ENCODE measurements at places on chromosomes 16 and 17. TPM values are rescaled to one million over a fixed set of nuclear protein-coding genes. Genes with fewer than 3 reads are reported as not detected.
A peak's percentile ranks its signal among the peaks of the same experiment; 100 is the strongest.

DNA sequence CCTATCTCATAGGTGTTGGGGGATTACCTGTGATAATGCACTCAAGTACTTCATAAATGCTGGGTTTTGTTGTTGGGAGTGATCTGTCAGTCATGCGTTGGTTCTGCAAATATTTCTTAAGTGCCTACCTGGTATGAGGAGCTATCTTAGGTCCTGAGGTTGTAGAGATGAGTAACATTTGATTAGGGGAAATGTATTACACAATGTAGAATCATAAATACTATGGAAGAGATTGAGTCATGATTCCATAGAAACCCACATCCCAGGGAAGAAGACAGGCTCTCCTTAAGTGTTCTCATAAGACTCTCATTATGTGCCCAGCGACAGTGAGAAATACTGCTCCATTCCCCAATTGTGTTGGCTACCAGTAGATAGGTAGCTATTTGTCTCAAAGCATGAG is 240.1 kb downstream of the FTO start:
- H3K4me3 ChIP-seq = no peak overlapping the region
- no peaks in the 10 kb centered on the region for H3K4me1 ChIP-seq
- no peak for DNase-seq
- H3K27me3 ChIP-seq = no peaks in the 10 kb centered on the region
- no peak overlapping the region for H3K27ac ChIP-seq
- H3K36me3 ChIP-seq = no peaks in the 10 kb centered on the region

- peaks cover 98% of the 10 kb centered on the region for H3K4me1 ChIP-seq
- H3K27me3 ChIP-seq = no peaks in the 10 kb centered on the region
- peak; percentile 76 for DNase-seq
- peak overlapping the region; percentile 99 for H3K4me3 ChIP-seq
Measured at GRCh38 chr17:40323391-40324381, 14.7 kb downstream of the RARA start.

- no peak overlapping the region for H3K4me3 ChIP-seq
- DNase-seq = peak; percentile 58
- H3K4me1 ChIP-seq = peaks cover 16% of the 10 kb centered on the region
- no peaks in the 10 kb centered on the region for H3K27me3 ChIP-seq
Measured at GRCh38 chr16:37511-37910, 15.9 kb downstream of the POLR3K start.

DNA sequence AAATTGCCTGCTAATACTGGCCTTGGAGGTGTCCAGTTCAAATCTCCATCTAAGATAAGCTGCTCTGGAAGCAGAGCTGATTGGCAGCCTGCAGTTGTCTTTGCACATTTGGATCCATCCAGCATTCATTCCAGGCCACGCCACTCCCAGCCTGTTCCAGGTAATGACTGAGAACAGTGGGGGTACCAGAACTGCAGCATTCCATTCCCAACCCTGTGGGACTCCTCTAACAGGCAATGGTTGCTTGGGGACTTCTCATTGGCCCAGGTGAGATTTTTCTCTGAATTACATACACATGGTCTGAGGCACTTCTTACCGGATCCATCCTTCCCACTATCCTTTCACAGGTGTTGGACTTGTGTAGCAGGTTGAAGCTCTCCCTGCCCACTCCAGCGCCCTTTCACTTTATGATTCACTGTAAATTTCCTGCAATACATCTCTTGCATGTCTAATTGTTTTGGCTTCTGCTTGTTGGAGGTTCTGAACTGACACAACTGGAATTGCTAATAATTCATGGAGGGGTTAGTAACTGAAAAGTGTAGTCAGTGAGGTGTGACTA is 206.1 kb upstream of the ZFHX3 start:
- no peaks in the 10 kb centered on the region for H3K36me3 ChIP-seq
- no peak for DNase-seq
- H3K4me1 ChIP-seq = no peaks in the 10 kb centered on the region
- H3K27ac ChIP-seq = no peak overlapping the region
- no peaks in the 10 kb centered on the region for H3K27me3 ChIP-seq

- no peaks in the 10 kb centered on the region for H3K36me3 ChIP-seq
- peaks cover 6% of the 10 kb centered on the region for H3K4me1 ChIP-seq
- H3K27ac ChIP-seq = no peak overlapping the region
- no peak overlapping the region for H3K4me3 ChIP-seq
- peak; percentile 72 for DNase-seq
Measured at GRCh38 chr17:35747540-35748017, 5.5 kb downstream of the GAS2L2 start.

DNA sequence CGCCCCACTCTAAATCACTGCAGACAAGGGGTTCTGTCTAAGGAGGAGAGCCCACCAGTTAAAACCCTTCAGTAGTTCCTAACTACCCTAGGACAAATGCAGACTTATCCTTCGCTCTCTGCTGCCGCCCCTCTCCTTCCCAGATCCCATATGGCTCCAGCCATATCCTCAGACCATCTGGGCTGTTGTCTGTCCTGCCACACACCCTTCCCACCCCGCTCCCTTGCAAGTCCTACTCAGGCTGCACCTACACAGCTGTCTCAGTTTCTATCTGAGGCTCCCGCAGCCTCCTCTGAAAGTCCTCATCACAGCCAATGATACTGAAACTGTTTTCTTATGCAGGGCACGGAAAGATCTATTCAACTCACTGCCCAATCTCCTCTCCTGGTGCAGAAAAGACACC is 720 bp upstream of the BCKDK start:
- H3K27ac ChIP-seq = no peak overlapping the region
- H3K4me3 ChIP-seq = no peak overlapping the region
- H3K4me1 ChIP-seq = peaks cover 20% of the 10 kb centered on the region

GRCh38 chr16:27431773-27432532 is 30.0 kb downstream of the IL21R start:
- H3K36me3 ChIP-seq = no peaks in the 10 kb centered on the region
- peaks cover 5% of the 10 kb centered on the region for H3K27me3 ChIP-seq
- H3K4me3 ChIP-seq = no peak overlapping the region
- H3K27ac ChIP-seq = no peak overlapping the region
- H3K4me1 ChIP-seq = no peaks in the 10 kb centered on the region
- no peak for DNase-seq

DNA sequence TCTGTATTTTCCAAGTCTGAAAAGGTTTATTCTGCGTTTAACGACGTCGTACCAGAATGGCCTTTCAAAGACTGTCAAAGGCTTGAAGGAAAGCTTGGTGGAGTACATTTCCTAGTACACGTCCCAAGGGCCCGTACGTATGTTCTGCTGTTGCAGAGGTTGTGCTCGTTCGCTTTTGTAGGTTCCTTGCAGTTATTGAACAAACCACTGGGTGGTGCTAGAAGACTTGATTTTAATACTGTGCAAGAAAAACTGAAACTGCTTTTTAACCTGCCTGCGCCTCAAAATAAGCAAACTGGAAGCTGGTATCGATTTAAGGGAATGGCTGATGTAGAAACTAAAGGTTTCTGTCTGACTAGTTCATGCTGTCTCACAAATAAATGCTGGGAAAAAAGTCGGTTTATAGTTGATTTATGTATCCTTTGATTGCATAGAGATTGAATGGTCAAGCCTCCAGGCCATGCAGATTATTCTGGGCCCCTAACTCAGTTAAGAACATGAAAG is 54.6 kb downstream of the USP10 start:
- no peaks in the 10 kb centered on the region for H3K27me3 ChIP-seq
- peaks cover 55% of the 10 kb centered on the region for H3K4me1 ChIP-seq
- no peak overlapping the region for H3K27ac ChIP-seq
- peaks cover 6% of the 10 kb centered on the region for H3K36me3 ChIP-seq
- no peak for DNase-seq
- H3K4me3 ChIP-seq = no peak overlapping the region

- H3K36me3 ChIP-seq = no peaks in the 10 kb centered on the region
- no peaks in the 10 kb centered on the region for H3K27me3 ChIP-seq
- no peak overlapping the region for H3K27ac ChIP-seq
- H3K4me1 ChIP-seq = peaks cover 44% of the 10 kb centered on the region
- H3K4me3 ChIP-seq = no peak overlapping the region
Measured at GRCh38 chr17:17569691-17570090, 21.8 kb downstream of the PEMT start.

- DNase-seq = no peak
- H3K27ac ChIP-seq = no peak overlapping the region
- H3K4me1 ChIP-seq = no peaks in the 10 kb centered on the region
- no peak overlapping the region for H3K4me3 ChIP-seq
- H3K27me3 ChIP-seq = no peaks in the 10 kb centered on the region
- no peaks in the 10 kb centered on the region for H3K36me3 ChIP-seq
Measured at GRCh38 chr17:68987966-68988365, 32.8 kb upstream of the ABCA8 start.

- no peaks in the 10 kb centered on the region for H3K36me3 ChIP-seq
- no peaks in the 10 kb centered on the region for H3K27me3 ChIP-seq
- H3K27ac ChIP-seq = no peak overlapping the region
- no peak for DNase-seq
Measured at GRCh38 chr16:852451-853185, 52.1 kb upstream of the GNG13 start.

GRCh38 chr16:73610160-73610559 is 562.2 kb upstream of the ZFHX3 start:
- no peak overlapping the region for H3K4me3 ChIP-seq
- no peak overlapping the region for H3K27ac ChIP-seq
- no peaks in the 10 kb centered on the region for H3K36me3 ChIP-seq
- DNase-seq = no peak
- H3K4me1 ChIP-seq = no peaks in the 10 kb centered on the region

DNA sequence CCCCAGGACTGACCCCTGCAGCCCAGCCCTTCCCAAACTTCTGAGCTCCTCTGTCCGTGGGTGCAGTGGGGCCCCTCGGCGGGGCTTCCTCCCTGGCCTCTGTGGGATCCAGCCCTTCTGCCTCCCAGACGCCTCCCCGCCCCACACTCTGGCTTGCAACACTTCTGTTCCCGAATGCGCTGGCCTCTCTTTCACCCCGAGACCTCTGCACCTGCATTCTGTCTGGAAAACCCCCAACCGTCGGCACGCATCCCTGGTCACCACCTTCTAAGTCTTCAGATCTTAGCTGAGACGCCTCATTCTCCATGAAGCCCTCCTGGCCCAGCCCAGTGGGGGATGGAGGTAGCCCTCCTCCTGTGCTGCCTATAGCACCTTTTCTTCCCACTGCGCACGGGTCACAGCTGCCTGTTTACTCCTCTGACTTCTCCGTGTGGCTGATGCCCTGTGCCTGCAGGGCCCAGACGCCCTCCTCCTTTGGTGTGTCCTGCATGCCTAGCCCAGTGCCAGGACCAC is 26.4 kb downstream of the TMEM235 start:
- DNase-seq = peak; percentile 70
- no peaks in the 10 kb centered on the region for H3K27me3 ChIP-seq
- H3K4me3 ChIP-seq = no peak overlapping the region
- H3K36me3 ChIP-seq = no peaks in the 10 kb centered on the region
- H3K27ac ChIP-seq = peak overlapping the region; percentile 87

GRCh38 chr17:17191961-17192381 is 14.2 kb downstream of the PLD6 start:
- no peak overlapping the region for H3K4me3 ChIP-seq
- no peaks in the 10 kb centered on the region for H3K27me3 ChIP-seq
- no peak for DNase-seq
- peaks cover 32% of the 10 kb centered on the region for H3K36me3 ChIP-seq
- no peak overlapping the region for H3K27ac ChIP-seq
- peaks cover 27% of the 10 kb centered on the region for H3K4me1 ChIP-seq

GRCh38 chr16:84670063-84670462 is 21.8 kb downstream of the KLHL36 start:
- H3K27ac ChIP-seq = no peak overlapping the region
- DNase-seq = no peak
- peaks cover 19% of the 10 kb centered on the region for H3K36me3 ChIP-seq
- no peaks in the 10 kb centered on the region for H3K4me1 ChIP-seq

DNA sequence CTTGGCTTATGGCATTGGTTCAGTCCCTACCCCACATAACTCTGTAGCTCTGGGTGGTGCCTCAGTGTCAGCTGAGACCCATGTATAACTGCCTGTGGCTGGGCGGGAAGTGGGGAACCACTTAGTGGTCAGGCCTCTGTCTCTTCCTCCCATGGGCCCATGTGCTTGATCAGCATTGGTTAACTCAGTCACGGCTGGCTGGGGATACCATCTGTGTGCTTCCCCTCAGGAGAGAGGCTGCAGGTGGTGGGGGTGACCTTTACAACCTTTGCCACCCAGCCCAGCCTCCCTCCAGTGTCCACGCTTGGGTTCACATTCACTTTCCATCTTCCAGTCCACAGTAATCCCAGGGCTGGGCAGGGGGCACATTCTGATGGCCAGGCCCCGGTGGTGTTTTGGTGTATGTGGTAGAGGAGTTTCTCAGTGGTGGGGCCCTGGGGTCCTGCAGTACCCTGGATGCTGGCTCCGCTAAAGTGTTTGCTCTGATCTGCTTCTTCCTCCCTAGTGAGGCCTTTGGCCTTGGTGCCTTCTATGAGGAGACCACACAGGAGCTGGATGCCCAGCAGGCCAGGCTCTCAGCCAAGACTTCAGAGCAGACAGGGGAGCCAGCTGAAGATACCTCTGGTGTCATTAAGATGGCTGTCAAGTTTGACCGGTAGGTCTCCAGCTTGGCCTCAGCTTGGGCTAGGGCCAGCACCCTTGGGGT is 10.2 kb upstream of the NFATC3 start:
- H3K36me3 ChIP-seq = peaks cover 77% of the 10 kb centered on the region
- no peak overlapping the region for H3K27ac ChIP-seq
- H3K4me3 ChIP-seq = no peak overlapping the region

DNA sequence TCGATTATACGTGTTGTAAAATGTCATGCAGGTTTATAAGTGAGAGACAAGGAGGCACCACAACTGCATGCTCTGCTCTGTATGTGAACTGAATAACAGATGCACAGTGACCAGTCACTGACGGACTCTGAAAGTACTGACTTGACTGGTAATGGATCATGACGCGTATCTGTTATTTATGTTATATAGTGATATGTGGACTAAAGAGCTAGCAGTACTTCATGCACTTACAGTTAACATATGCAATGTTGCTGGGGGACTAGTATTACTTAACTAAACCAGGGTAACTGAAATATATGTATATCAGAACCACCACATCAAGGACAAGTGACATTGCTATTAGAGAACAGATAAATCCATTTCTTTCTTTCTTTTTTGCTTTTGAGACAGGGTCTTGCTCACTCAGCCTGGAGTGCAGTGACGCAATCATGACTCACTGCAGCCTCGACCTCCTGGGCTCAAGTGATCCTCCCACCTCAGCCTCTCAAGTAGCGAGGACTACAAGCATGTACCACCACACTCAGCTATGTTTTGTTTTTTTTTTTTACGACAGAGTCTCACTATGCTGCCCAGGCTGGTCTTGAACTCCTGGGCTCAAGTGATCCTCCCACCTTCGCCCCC is 17.2 kb downstream of the COIL start:
- H3K4me1 ChIP-seq = no peaks in the 10 kb centered on the region
- no peak overlapping the region for H3K4me3 ChIP-seq
- no peak for DNase-seq
- H3K27ac ChIP-seq = no peak overlapping the region
- H3K36me3 ChIP-seq = peaks cover 90% of the 10 kb centered on the region

The RRAD gene
- 11.8 TPM for total RNA-seq

The ZCCHC14 gene
- 23.9 TPM for total RNA-seq

The PFAS gene
- total RNA-seq = 25.3 TPM

The KRTAP1-5 gene
- not detected for total RNA-seq

The TAF1C gene
- 60.6 TPM for total RNA-seq

The DOK4 gene
- total RNA-seq = 57.3 TPM

The SPATA32 gene
- not detected for total RNA-seq

The MED9 gene
- total RNA-seq = 14.5 TPM

The DNAJA2 gene
- 53.1 TPM for total RNA-seq

The ATP2A1 gene
- total RNA-seq = 0.38 TPM

The PYCARD gene
- 82.0 TPM for total RNA-seq

The TBC1D3B gene
- total RNA-seq = 11.1 TPM

The PRCD gene
- total RNA-seq = 8.2 TPM

The USH1G gene
- total RNA-seq = 0.21 TPM

The ZNF23 gene
- 9.5 TPM for total RNA-seq

The APOH gene
- 17.1 TPM for total RNA-seq

The ATP6V0D1 gene
- total RNA-seq = 175 TPM

The CMTM2 gene
- total RNA-seq = 4.0 TPM

The NPIPB6 gene
- not detected for total RNA-seq

All from lower lobe of right lung (tissue), 2 donors.